ENCODE measurements at places on chromosomes 5 and 9.
A peak's percentile ranks its signal among the peaks of the same experiment; 100 is the strongest.

DNA sequence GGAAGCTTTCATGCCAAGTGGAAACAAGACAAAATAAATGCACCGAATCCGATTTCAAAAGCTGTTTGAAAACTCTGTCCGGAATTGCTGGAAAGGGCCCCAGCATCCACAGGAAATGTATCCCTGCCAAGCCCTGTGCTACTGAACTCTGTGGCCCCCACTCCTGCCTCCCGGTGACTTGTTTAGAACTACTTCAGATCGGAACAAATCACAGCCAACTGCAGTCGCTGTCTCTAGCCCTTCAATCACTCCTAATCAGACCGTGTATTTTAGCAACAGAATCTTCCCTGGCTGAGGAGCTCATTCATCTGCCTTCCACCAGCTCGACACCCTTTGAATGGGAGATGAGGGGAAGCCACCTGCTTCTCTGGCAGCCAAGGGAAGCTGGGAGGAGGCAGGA is 94.1 kb downstream of the KCNIP1 start:
- no peak for DNase-seq

GRCh38 chr5:177430140-177430951 is 3.9 kb downstream of the GRK6 start:
- no peak for DNase-seq

GRCh38 chr9:129068990-129069861 is 11.7 kb upstream of the DOLPP1 start:
- no peak for DNase-seq

GRCh38 chr5:132100672-132101261 is 27.2 kb downstream of the CSF2 start:
- DNase-seq = no peak

GRCh38 chr5:143156086-143156485 is 247.4 kb downstream of the NR3C1 start:
- DNase-seq = no peak

- peak; percentile 98 for DNase-seq
Measured at GRCh38 chr5:32489791-32490562, 45.4 kb upstream of the ZFR start.

GRCh38 chr5:10229306-10230048 is 20.2 kb downstream of the ATPSCKMT start:
- DNase-seq = no peak
